ENCODE measurements at places on chromosomes 2 and 18. TPM values are rescaled to one million over a fixed set of nuclear protein-coding genes. Genes with fewer than 3 reads are reported as not detected.

Gene REG3A
- total RNA-seq, result not detected

Gene SLC5A7
- total RNA-seq, result not detected

Gene INHBB
- total RNA-seq, result 4.0 TPM

Gene LYG2
- total RNA-seq, result not detected

Gene PROKR1
- total RNA-seq, result not detected

Gene CCBE1
- 30.1 TPM for total RNA-seq

Gene TMEM37
- 2.9 TPM for total RNA-seq

Gene SGO2
- 4.5 TPM for total RNA-seq

Gene SERPINB8
- total RNA-seq, result 6.9 TPM

Gene POTEF
- total RNA-seq, result not detected

Gene SMPD4
- total RNA-seq, result 32.7 TPM

Gene MDH1B
- 0.32 TPM for total RNA-seq

Gene CXCR1
- not detected for total RNA-seq

Gene REG1B
- not detected for total RNA-seq

Gene EFEMP1
- 5,147 TPM for total RNA-seq

Gene CCL20
- total RNA-seq, result 0.65 TPM

Gene CLEC4F
- not detected for total RNA-seq

Gene TEX44
- total RNA-seq, result not detected

Gene RGPD4
- total RNA-seq, result not detected

Gene RFTN2
- 0.72 TPM for total RNA-seq

Gene LAPTM4A
- 212 TPM for total RNA-seq

Gene ABCG8
- total RNA-seq, result not detected

Gene MAP3K19
- total RNA-seq, result not detected

Gene WDR54
- 40.4 TPM for total RNA-seq

Gene DNER
- 14.1 TPM for total RNA-seq

Gene PSMA8
- total RNA-seq, result not detected

Gene HOXD1
- total RNA-seq, result not detected

Gene DUSP2
- 1.8 TPM for total RNA-seq

Gene ZBTB7C
- not detected for total RNA-seq

Gene ANKRD29
- total RNA-seq, result 0.90 TPM

Gene ST8SIA5
- not detected for total RNA-seq

Gene GAL3ST2
- total RNA-seq, result not detected

Gene LAMA1
- 26.7 TPM for total RNA-seq

Gene IGFBP5
- 15.9 TPM for total RNA-seq

Gene FOXD4L1
- total RNA-seq, result not detected

Gene PLB1
- total RNA-seq, result under 0.01 TPM

Gene C2orf80
- not detected for total RNA-seq
